ENCODE measurements at places on chromosomes 1 and 21.

DNA sequence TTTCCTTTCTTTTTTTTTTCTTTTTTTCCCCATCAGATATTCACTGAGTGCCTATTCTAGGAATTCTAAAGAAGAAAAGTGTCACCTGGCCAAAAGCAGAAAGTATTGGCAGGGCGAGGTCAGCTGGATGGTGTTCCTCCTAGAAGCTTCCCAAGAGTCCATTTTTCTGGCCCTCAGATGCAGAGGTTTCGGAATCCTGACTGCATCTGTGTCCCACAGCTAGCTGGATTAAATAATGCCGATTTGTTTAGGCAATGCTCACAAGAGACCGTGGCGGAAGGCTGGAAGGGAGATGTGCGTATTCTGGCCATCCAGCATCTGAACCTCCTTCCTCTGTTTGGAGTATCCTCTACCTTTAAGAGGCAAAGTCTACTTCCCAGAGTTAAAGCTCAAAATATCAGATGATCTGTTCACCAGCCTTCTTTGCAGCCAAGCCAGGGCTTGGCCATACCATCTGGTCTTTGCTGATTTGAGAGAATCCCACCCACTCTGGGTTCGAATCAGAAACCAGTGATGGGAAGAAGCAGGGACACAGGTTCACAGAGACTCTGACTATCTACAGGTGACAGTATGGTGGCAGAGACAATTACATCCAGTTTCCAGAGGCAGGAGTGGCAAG lies 5.4 kb upstream of the TENT5C start:
- DNase-seq: no peak

GRCh38 chr1:94246692-94247137 lies 9.3 kb upstream of the ARHGAP29 start:
- no peak for DNase-seq

GRCh38 chr21:17658931-17659330 lies 46.2 kb upstream of the BTG3 start:
- DNase-seq: no peak

DNA sequence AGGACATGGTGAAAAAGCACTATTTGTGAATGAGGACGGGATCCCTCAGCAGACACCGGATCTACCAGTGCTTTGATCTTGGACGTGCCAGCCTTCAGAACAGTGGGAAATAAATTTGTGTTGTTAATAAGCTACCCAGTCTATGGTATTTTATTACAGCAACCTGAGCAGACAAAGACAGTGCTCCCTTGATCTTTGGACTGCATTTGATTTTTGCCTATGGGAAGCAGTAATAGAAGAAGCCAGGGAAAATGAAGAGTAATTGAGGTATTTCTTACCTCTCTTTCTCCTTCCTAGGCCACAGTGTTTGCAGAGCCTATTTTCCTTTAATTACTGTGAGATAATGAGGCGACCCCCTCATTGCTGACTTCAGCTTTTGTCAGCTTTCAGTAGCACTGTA lies 87.9 kb downstream of the PDE4B start:
- DNase-seq: no peak

Measured in CD4-positive, alpha-beta T cell treated with Interleukin-6 at 100 ng/mL for 8 hours (primary cell).